Stimulated activated CD4-positive, alpha-beta T cell treated with anti-CD3 and anti-CD28 coated beads, Interleukin-4, amount 100 ng/mL, for 48 hours (primary cell): ENCODE measurements at places on chromosomes 7 and 10.
A peak's percentile ranks its signal among the peaks of the same experiment; 100 is the strongest.

DNA sequence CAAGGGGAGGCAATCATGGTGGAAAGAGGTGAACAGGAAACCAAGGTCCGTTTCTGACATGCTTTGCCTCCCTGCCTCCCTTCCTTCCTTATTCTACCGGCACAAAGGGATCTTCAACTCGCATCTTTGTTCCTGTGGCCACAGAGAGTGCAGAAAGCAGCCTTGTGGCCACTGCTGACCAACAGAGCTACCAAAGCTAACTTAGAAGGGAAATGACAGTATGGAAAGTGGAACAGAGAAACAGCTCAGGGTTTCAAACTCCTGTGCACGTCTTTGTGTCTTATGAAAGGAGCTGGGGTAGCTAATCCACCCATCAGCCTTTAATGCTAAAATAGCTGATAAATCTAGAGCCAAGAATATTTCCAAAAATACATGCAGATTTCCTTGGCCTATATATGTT lies 588.0 kb downstream of the SORCS1 start:
- DNase-seq: no peak

- DNase-seq: no peak
These were observed 142.7 kb downstream of the TRIL start for GRCh38 chr7:28815369-28815927.

- no peak for DNase-seq
These were observed 36.2 kb downstream of the UNCX start for GRCh38 chr7:1268866-1269265.

- no peak for DNase-seq
These were observed 18.3 kb upstream of the CDK6 start for GRCh38 chr7:92854501-92855238.

- DNase-seq: no peak
These were observed 12.3 kb downstream of the STAMBPL1 start for GRCh38 chr10:88892222-88892967.

- DNase-seq: no peak
These were observed 298.6 kb downstream of the TFEC start for GRCh38 chr7:115731796-115732471.

DNA sequence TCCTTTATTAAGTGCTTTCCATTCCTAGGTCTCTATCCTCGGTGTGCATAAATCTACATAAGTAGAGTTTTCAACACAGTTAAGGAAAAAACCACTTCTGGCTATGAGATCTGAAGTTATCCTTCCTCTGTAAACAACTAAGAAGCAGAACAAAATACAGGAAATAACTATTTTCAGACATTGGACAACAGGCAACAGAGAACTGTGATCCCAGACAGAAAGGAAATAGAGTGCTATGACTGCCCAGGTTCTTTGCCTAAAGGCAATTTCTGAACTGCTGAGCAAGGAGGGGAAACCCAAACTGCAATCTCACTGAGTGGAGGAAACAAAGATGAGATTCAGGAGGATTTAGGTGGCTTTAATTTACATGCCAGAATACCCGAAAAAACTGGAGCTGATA lies 285.4 kb downstream of the SNX13 start:
- no peak for DNase-seq

GRCh38 chr7:108246227-108246837 lies 116.2 kb upstream of the LAMB4 start:
- DNase-seq: no peak

- no peak for DNase-seq
These were observed 32.4 kb upstream of the MTPN start for GRCh38 chr7:136009488-136010079.

DNA sequence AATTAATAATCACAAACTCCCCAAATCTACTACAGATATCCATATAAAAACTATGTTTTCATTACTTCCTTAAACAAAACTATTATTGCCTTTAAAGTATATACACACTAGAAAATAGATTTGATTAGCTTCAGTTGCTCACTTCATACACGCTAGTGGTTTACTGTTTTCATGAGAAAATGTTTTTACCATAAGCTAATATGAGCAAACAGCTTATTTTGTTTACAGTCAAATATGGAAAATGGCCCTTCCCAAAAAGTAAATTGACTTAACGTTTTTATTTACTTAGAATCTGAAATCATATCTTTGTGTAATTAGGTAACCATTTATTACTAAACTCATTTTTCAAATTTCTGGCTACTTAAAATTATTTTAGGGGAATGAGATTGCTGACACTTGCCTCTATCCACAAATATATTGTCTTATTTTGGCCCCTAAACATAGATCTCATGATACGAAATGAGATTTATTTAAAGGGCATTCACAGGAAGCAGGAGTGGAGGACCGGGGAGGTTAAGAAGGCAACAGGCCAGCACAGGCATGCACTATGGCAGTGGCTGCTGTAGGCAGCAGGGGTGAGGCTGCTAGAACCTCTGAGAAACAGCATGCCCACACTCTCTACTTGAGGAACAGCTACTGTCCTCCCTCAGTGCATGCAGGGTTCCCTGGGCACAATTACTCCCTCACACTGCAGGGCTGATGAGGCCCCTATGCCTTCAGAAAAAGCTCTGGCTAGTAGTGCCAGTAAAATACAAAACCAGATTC lies 29.6 kb upstream of the SOSTDC1 start:
- no peak for DNase-seq

DNA sequence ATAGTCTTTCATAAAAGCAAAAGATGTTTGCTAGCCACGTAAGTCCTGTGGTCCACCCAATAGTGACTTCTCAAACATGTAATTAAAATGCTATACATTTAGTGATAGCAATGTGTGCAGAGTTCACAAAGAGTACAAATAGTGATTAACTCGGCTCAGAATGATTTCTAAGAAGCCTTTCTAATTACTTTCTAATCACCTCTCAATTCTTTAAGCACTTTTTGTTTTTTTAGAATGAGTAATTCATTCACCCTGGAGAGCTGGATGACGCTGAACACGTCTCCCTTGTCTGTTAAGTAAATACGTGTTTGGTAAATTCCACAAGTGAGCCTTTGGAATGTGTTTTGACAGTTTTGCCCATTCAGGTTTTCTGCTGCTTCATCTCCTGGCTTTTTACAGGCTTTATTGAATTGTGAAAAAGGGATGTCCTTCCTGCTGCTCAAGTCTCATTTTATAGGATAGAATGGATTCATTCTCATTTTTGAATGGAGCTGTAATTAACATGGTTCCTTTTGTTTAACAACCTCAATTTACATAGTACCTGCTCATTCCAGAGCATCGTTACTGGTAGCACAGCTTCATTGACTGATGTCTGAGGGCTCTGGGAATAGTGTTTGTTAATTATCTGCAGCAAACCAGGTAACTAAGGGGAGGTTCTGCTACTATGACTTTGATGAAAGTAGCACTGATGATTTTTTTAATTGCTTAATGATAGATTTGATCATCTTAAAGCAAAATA lies 212.1 kb downstream of the VTI1A start:
- DNase-seq: no peak

GRCh38 chr10:77925410-77925794 lies 1.2 kb downstream of the DLG5 start:
- no peak for DNase-seq

DNA sequence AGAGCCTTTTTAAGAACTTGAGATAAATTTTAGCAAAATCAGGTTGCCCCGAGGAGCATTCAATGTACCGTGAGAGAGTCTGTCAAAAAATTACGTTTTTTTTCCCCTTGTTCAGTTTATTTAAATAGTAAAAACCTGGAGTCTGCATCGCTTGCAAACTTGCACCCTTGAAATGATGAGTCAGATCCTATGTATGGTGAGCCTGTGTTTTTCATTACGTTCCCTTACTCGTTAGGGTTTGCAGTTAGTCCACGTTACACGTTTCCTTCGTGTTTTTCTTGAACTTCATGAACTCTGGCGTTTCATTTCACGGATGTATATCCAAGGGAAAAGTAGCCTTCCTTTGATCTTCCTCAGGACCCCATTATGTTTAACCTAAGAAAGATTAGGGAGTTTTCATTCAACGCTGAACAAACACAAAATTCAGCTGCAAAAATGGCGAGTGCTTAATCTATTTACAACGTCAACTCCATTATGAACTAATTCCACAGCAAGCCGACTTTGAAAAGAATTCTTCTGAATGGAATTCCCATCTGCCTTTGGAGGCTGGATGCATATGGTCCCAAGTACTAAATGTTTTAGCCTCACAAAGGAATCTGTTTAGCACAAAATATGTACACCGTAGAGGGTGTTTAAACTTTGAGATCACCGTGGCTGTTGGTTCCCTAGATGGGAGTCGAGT lies 182.4 kb downstream of the MYOF start:
- no peak for DNase-seq

DNA sequence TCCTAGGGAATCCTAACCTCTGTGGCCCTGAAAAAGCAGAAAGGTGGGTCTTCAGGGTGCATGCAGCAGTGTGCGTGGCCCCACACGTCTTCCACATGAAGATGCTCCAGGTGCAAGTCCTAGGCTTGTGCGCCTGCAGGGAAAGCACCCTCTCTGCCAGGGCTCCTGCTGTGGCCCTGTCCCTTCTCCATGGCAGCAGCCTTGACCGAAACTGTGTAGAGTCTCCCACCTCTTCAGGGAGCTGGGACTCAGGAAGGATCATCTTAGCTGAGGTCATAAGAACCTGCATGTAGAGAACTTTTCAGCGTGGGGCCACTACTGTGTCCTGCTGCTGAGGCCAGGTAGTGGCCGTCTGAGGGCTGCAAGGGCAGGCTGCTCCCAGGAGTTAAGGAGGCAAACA lies 6.3 kb upstream of the CSGALNACT2 start:
- DNase-seq: no peak

DNA sequence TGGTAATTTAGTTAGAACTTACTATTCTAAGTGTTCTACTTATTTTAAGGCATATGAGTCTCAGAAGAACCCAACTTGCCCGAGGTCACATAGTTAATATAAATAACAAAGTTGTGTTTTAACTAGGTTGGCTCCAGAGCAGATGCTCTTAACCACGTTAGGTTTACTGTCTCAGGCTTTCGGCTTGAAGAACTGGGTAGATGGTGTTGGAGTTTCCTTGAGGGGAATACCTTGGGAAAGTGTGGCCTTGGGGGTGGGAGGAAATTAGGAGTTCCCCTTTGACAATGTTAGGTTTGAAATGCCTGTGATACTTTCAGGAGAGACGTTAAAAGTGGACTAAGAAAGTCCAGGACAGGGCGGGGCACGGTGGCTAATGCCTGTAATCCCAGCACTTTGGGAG lies 9.6 kb downstream of the ZNF398 start:
- DNase-seq: no peak

DNA sequence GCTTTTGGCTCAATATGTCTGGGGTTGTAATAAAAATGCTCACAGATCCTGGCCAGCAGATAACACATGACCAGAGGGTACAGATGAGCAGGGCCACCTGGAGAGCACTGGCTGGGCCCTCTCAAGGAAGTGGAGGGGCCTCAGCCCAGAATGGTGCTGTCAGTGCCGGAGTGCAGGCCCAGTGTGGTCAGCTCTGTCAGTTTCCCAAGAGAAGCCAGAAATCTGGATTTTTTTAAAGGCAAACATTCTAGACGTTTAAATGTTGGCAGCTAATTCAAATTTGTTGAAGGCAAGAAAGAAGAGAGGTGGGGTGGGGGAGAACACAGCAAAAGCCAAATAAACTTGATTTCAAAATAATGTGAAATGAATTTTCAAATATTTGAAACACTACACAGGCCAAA lies 2.0 kb downstream of the C10orf105 start:
- no peak for DNase-seq

- no peak for DNase-seq
These were observed 249.7 kb downstream of the MTERF1 start for GRCh38 chr7:91630581-91631380.

- DNase-seq: no peak
These were observed 21.8 kb upstream of the HIPK2 start for GRCh38 chr7:139799586-139799985.

- DNase-seq: no peak
These were observed 247.8 kb upstream of the IGFBP3 start for GRCh38 chr7:46168671-46169383.

DNA sequence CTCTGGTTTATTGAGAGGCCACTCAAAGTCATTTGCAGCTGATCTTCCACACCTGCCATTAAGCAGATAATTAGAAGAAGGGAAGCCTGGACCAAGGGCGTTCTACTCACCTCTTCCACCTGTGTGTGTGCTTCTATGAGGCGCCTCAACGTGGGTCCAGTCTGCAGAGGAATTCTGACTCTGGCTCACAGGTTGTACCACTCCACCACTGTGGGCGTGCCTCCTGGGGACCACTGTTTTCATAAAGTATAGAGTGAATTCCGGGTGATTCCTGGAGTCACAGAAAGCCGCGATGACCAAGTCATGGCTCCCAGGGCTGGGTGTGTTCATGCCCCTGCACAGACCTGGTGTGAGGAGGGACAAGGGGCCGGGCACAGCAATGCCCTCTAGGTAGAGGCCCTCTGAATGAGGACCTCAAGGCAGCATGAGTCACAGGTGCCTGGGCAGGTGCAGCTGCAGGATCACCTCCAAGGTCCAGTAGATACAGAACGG lies 408.3 kb upstream of the MGMT start:
- DNase-seq: no peak

DNA sequence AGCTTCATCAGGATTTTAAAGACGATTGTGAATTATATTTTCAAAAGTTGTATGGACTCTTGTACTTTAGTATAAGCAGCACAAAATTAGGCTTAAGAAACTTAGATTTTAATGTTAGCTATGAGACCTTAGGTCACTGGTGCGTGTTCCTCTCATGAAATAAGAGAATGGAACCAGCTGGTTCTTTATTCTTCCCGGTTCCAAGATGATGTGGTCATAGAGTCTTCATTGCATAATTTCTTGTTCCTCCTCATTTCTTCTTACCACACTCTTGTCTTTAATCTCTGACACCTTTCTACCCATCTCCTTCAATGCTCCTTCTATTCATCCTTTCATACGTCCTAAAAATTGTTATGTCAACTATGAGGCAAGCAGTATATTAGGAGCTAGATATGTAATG lies 437.2 kb downstream of the AUTS2 start:
- no peak for DNase-seq

GRCh38 chr10:124717911-124718741 lies 26.1 kb downstream of the FAM53B start:
- DNase-seq: peak; percentile 71

GRCh38 chr7:164882-165660 lies 27.3 kb upstream of the FAM20C start:
- DNase-seq: no peak

DNA sequence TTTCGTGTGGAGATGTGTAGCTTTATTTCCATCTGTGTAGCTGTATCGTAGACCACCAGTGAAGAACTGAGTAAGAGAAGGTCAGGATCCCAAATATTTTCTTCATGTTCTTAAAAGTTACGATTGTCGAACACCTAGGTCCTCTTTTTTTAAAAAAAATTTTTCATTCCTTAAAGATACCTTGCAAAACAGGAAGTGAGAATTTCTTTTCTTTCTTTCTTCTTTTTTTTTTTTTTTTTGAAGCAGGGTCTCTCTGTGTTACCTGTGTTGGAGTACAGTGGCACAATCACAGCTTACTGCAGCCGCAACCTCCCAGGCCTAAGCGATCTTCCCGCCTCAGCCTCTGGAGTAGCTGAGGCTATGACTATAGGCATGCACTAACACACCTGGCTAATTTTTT lies 60.8 kb downstream of the PHTF2 start:
- no peak for DNase-seq

GRCh38 chr7:76310102-76310957 lies 7.9 kb downstream of the HSPB1 start:
- no peak for DNase-seq
